Gastroesophageal sphincter (tissue), 4 donors: ENCODE measurements at places on chromosomes 6 and 20. TPM values are rescaled to one million over a fixed set of nuclear protein-coding genes. Genes with fewer than 3 reads are reported as not detected.

The C6orf15 gene
- total RNA-seq, result not detected

GRCh38 chr6:158707821-158708195 is 58.0 kb downstream of the SYTL3 start:
- ATAC-seq, result no peak

DNA sequence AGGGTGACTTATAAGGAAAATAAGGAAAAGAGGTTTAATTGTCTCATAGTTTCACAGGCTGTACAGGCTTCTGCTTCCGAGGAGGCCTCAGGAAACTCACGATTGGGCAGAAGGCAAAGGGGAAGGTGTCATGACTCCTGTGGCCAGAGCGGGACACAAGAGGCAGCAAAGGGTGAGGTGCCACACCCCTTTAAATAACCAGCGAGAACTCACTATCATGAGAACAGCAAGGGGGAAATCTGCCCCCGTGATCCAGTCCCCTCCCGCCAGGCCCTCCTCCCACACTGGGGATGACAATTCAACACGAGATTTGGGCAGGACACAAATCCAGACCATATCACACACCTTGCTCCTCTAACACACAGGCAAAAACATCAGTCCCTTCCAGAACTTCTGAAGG is 254.0 kb downstream of the DLL1 start:
- no peak for ATAC-seq

DNA sequence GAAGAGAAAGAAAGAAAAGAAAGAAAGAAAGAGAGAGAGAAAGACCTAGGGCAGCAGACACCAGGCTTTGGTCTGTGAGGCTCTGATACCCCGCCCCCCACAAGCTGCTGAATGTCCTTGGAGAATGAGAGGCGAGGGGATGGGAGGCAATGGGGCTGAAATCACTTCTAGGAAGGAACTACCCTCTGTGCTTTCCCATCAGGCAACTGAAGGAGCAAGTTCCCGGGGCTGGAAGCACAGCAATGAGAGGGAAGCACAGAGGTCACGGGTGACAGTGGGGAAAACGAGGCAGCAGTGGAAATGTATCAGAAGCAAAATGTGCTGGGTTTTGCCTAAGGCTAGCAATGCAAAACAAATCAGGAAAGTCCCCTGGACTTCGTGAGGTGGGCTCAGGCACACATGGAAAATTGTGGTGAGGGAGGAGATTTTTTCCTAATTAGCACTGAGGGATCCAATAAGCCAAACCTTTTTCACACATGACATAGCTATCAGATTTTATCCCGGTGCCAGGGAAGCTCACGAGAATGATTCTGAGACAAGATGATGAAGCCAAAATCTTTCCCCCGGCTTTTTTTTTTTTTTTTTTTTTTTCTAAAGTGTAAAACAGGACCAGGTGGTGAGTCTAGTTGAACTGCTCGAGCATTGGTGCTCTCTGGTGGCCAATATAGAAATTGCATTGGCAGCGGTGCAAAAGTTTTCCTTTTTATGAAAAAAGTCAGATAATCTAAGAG is 16.8 kb upstream of the ARFGEF2 start:
- peak; percentile 36 for ATAC-seq

DNA sequence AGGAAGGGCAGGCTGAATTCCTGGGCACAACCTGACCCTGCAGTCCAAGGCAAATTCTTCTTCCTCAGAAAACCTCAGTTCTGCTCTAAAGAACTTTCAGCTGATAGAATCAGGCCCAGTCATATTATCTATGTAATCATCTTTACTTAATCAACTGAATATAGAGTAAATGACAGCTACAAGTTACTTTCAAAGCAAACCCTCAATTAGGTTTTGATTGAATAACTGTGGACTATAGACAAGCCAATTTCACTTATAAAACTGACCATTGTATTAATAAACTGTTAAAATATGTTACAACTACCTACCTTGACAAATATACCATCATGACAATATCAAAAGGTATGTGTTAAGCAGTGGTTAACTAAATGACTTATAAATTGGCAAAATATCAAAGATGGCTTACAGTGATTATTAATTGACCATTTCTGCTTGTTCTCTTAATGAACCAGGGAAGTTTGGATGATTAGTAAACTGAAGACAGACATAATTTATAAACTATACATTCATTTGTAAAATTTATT is 46.1 kb upstream of the ADGRF5 start:
- no peak for ATAC-seq

DNA sequence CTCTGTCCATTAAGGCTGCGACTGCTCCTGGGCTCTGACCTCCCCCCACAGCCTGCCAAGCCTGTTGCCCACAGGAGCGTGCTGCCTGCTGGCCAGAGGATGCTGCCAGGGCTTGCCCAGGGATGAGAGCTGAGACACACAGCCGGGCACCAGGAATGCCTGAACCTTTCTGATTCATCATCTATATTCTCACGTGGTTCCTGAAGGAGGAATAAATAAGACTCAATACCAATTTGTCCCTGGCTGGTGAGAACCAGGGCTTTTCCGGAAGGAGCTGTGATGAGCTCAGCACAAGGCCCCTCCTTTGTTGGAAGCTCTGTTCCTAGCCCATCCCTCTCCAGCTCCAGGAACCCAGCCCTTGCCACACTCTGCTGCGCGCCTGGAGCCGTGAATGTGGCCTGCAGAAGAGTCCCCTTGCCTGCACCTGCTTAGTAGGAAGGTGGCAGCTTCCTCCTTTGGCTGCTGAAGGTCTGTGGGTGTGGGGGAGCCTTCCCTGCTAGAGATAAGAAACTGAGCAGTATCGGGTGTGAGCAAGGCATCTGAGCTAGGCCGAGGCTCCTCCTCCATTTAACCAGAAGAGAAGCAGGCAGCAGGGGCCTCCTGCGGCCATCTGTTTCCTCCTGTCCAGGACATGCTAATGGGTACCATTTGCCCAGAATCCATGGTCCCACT is 37.9 kb downstream of the SYNDIG1 start:
- no peak for ATAC-seq

The NFKBIL1 gene
- 26.0 TPM for total RNA-seq

The HLA-DQB1 gene
- 0.16 TPM for total RNA-seq

- ATAC-seq, result no peak
These were observed 4.0 kb downstream of the RNF24 start for GRCh38 chr20:4011226-4011975.

DNA sequence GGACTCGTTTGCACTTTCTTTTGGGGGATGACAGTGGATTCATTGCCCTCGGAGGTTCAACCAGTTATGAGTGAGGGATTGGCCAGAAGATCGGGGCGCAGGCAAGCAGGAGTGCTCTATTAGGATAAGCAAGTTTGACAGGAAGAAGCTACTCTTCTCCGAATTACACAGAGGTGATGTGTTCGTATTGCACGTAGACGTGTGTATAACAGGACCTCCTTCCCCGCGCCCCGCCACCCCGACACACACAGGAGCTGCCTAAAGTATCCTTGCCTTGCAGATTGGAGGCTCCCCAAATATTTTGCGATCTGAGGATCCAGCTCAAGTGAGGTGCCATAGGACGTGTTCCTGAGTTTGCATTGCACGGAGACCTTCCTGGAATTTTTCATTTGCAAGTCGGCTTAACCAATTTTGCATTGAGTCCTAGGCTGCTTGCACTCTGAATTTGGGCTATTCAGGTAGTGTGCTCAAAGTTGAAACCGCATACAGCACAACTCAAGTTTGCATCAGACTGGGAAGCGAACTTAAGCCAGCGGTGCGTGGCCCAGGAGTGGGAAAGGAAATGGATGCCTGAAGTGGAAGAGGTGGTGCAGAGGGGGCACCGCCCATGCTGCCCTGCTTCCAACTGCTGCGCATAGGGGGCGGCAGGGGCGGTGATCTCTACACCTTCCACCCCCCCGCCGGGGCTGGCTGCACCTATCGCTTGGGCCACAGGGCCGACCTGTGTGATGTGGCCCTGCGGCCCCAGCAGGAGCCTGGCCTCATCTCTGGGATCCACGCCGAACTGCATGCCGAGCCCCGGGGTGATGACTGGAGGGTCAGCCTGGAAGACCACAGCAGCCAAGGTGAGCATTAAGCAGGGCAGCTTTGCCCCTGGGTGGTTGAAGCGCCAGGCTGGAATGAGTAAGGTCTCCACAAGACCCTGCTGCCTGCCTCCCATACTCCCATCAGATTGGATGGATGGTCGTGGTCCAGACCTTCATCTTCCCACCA is 770 bp downstream of the TCF19 start:
- ATAC-seq, result no peak

DNA sequence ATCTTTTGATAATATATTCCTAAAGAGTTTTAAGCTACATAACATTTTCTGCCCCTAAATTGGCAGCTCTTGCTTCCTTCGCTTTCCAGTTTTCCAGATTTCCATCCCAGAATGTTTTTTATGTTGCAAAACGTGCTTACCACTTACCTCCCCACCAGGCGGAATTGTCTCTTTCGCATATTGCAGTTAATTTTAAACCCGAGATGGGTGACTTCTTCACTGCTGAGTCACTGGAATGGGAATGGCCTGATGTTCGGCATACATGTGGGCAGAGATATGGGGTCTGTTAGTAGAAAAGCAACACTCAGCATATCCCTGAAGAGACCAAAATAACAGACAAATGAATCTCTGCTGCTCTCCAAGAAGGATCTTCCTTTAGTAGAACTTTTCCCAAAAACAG is 491.2 kb downstream of the PREX1 start:
- ATAC-seq, result no peak

The B3GALT4 gene
- total RNA-seq, result 12.2 TPM

DNA sequence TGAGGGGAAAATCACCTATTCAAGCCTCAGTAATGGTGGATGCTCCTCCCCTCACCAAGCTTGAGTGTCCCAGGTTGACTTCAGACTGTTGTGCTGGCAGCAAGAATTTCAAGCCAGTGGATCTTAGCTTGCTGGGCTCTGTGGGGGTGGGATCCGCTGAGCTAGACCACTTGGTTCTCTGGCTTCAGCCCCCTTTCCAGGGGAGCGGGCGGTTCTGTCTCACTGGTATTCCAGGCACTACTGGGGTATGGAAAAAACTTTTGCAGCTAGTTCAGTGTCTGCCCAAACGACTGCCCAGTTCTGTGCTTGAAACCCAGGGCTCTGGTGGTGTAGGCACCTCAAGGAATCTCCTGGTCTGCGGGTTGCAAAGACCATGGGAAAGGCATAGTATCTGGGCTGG is 42.9 kb upstream of the UFL1 start:
- no peak for ATAC-seq

GRCh38 chr6:111072801-111073360 is 14.4 kb upstream of the SLC16A10 start:
- no peak for ATAC-seq

- no peak for ATAC-seq
These were observed 127.8 kb downstream of the ATXN1 start for GRCh38 chr6:16633465-16633864.

DNA sequence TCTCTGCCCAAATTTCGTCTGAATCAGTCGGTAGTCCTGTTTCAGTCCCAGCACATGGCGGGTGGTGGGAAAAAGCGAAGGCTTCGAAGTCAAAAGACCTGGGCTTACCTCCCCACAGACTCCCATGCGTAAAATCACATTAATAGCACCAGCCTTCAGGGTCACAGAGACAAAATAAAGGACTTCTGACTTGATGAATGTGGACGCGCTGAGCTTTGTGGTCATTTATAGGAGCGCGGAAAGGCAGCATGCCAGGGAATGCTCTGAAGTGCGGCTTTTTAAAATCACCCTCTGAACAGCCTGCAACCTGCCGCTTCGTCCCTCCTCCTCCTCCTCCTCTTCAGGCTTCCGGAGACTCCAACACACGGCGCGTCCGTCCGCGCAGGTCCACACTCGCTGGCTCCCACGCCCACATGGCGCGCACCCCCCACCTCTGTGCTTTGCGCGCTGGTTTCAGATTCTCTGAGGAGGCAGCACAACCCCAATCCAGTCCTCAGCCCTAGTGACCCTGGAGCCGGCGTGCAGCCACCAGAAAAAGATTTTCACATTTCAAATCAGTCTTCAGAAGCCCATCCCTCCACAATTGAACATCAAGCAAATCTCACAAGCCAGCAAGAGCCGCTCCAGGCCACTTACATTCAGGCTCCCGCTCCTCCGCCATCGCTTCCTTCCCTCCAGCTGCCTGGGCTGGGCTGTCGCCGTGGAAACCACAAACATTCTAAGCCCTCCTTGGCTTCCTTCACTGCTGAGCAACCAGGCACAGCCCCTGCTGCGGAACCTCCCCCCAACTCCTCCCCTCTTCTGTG is at the start of gene C6orf118:
C6orf118 (minus strand) TSS at position 680 of the 806 bp plus-strand sequence; CDS start at position 661, 19 bp downstream.
- peak; percentile 66 for ATAC-seq

GRCh38 chr6:75526502-75527127 is 33.0 kb upstream of the FILIP1 start:
- ATAC-seq, result peak; percentile 54

DNA sequence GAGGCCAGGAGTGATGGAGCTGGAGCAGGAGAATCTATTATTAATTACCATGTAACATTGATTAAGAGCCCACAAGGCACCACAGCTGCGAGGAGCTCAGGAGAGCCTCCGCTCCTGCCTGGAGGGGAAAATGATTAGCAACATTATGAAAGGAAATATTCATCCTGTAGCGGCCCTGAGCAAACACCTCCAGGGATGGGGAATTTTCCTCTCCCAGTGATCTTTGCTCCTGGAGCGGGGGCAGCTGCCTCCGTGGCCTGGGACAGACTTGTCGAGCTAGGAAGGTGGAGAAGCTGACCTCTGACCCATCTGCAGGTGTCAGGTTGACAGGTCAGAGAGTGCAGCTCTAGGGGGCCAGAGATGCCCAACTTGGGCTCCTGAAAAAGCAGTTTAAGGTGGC is 40.1 kb upstream of the SIRPA start:
- no peak for ATAC-seq

DNA sequence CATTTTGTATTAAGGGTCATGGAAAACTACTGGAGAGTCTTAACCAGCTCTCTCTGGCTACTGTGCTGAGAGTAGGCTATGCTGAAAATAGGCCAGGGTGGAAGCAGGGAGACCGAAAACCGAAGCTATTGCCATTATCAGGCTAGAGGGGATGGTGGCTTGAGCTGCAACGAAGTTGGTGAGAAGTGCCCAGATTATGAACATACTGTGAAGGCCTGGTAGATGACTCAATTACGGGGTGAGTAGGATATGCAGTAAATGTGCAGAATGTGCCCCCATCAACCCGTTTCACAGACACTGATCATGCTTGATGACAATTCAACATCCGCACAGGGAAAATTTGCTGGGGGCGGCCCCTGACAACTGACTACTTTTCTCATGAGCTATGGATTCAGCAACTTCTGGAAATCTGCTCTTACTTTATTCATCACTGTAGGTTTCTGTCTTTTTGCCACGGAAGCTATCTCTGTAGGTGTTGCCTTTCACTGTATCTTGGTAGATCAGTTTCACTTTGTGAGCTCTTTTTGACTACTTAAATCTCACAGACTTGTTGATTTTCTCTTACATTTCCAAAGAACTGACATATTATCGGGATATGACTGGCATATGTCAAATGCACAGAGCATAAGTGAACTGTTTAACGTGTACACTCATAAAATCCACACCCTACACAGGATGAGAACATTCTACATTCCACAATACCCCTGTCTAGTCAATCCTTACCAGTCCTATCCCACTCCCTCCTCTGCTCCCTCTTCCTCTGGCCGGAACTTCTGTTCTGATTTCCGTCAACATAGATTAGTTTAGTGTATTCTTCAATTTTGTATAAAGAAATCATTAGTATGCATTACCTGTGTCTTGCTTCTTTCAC is 15.5 kb upstream of the MEP1A start:
- no peak for ATAC-seq

DNA sequence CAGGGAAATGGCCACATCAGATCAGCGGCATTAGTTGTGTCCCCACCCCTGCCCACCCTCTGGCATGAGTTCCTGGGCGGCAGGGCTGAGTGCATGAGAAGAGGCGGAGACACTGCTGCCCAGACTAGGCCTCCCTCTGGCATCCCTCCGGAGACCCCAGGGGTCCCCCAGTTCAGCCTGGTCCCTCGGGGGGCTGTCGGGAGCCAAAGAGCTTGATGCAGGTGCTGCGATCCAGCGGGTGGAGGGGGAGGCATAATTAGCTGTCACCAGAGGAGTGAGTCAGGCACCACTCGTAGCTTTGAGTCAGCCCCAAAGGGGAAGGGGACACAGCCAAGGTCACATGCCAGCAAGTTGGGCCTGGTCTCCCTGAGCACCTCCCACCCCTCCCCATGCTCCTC is 34.5 kb downstream of the DLGAP4 start:
- ATAC-seq, result no peak
